ENCODE measurements at places on chromosomes 2 and 18.
A peak's percentile ranks its signal among the peaks of the same experiment; 100 is the strongest.

DNA sequence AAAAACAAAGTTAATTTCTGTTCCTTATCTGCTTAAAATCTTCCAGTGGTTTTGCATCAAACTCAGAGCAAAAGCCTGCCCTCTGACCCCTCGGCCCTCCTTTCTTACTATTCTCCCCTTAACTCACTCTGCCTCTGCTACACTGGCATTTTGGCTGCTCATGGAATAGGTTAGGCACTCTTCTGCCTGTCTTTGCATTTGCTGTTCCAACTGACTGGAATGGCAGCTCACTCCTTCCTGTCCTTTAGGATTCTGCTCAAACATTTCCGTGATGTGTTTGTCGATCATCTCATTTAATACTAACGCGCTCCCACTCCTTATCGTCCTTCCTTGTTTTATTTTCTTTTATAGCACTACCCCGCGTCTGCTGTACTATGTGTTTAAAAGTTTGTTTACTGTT lies 815 bp downstream of the CEBPZ start:
- DNase-seq: peak; percentile 3

- DNase-seq: no peak
These were observed at the start of gene RNF152 for GRCh38 chr18:61892683-61893308. TSS of gene RNF152 (minus strand) at chr18:61893007. CDS start at chr18:61816463, 76,544 bp downstream.

DNA sequence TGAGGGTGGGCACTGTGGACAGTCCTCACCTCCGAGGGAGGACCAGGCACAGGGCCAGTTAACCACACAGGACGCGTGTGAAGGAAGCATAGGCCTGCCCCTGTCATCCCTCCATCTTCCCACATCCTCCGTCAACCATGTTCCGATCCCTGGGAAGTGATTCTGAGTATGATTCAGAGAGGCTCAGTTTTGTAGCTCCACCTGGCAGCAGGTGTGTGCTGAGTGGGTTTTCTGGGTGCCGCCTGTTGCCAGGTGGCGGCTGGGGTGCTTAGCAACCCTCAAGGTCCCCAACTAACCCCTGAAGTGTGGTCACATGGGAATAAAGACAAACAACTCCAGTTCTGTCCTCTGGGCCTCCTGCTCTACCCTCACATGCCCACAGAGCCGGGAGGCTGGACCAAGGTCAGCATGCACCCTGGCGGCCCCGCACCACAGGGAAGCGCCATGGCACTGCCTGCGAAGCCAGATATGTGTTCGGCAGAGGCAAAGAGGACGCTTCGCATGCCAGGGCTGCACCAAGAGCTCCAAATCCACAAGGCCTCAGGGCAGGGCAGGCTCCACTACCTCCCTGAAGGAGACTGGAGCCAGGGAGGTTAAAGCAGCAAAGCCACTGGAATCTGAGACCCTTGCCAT lies 60.0 kb downstream of the ADCY3 start:
- no peak for DNase-seq

DNA sequence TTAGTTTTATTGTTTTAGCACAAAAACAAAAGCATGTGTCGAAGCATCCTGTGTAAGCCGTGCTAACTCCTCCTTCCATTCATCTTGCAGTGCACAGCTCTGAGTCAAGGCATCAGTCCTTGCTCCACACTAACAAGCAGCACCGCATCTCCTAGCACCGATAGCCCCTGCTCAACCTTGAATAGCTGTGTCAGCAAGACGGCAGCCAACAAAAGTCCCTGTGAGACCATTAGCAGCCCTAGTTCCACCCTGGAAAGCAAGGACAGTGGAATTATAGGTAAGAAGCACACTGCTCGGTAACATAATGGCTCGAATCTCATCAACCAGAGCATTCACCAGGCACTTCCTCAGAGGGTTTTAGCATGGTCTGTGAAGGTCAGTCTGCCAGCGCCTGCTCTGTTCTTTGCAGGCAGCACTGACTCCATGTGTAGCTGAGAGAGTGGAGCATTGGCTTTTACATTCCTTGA lies 136.2 kb downstream of the WDSUB1 start:
- DNase-seq: peak; percentile 31

- no peak for DNase-seq
These were observed 6.4 kb upstream of the SS18 start for GRCh38 chr18:26096852-26097251.

DNA sequence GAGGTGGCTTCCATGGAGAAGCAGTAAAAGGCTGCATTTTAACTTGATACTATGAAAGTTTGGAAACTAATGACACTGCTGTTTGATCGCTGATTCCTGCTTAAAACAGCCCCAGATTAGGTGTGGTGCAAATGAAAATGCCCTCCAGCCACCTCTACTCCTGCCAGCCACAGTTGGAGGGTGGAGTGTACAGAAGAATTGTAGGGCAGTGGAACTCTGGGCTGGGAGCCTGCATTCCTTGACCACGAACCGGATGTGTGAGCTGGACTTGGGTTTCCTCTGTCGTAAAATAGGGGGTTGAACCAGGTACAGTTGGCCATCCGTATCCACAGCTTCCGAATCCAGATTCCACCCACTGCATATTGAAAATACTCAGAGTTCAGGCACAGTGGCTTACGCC lies 84.6 kb upstream of the RFX8 start:
- no peak for DNase-seq

GRCh38 chr2:144217853-144218633 lies 301.9 kb downstream of the ZEB2 start:
- no peak for DNase-seq

DNA sequence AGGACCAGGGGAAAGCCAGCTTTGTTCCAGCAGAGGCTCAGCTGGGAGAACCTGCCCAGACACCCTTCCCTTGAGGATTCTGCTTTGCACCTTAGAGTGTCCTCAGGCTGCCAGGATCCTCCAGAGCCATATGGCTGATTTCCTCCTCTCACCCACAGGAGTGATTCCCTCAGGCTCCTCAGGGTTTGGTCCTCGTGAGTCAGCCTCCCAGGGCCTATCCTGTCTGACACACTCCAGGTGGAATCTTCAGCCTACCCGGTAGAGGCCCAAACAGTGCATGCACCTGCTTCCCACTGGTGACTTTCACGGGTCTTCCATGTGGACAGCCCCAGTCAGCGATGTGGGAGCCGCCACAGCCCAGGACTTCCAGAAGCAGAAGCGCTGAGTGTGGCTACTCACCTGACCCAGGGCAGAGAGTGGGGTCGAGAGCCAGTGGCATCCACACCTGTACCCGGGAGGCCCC lies 73.3 kb downstream of the TFCP2L1 start:
- DNase-seq: no peak

DNA sequence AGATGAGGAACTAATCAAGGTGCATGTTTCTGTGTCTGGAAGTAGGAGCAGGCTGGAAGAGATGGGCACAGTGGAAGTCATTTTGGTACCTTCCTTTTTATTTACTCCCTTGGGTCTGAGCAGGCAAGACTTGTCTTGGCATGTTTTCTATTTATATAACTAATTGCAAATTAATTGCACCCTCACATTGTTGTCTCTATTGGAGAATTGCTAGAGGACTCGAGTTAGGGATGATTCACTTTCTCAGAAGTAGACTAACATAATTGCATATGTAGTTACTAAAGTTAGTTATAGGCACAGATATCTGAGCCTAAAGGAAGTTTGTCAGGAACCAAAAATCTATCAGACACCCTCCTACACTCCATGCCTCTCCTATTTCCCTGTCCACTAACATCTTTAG lies 92.8 kb upstream of the NRP2 start:
- DNase-seq: no peak

DNA sequence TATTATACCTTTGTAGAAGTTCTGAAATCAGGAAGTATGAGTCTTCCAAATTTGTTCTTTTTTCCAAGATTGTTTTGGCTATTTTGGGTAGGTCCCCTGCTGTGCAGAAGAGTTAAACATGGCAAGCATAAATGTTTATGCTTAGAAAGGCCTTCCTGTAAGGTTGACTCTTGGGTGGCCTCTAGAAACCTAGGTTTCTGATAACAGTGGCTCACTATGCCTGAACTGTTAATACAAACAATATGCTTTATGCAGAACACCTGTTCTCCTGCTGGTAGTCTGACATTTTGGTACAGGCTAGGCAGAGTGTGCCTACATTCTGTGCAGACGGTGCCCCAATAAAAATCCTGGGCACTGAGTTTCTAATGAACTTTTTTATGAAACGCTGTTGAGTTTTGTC lies 10.1 kb downstream of the PTPN18 start:
- DNase-seq: no peak

- peak; percentile 37 for DNase-seq
These were observed 800 bp downstream of the TTC21B start for GRCh38 chr2:165952741-165953211.

DNA sequence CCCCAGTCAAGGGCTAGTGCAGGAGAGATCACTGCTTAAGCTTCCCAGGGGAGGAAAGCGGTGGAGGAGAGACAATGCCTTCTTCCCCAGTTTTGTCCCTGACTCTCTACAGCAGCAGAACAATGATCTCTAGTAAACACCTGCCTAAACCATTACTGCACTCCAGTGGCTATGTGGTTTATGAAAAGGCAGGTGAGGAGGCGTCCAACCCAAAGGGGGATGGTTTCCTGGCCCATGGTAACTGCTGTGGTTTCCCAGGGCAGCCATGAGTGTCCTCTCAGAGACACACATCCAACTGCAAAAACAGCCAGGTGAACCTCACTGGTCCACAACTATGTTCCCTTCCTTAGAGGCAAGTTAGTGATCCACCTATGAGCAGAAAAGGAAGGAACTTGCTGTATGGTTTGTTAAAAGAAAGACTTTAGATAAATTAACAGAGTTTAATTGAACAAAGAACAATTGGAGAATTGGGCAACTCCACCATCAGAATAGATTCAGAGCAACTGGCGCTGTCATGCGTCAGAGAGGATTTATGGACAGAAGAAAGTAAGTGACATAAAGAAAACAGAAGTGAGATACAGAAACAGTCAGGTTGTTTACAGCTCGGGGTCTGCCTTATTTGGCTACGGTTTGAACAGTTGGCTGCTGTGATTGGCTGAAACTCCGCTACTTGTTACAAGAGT lies 4.8 kb upstream of the TTC39C start:
- no peak for DNase-seq

DNA sequence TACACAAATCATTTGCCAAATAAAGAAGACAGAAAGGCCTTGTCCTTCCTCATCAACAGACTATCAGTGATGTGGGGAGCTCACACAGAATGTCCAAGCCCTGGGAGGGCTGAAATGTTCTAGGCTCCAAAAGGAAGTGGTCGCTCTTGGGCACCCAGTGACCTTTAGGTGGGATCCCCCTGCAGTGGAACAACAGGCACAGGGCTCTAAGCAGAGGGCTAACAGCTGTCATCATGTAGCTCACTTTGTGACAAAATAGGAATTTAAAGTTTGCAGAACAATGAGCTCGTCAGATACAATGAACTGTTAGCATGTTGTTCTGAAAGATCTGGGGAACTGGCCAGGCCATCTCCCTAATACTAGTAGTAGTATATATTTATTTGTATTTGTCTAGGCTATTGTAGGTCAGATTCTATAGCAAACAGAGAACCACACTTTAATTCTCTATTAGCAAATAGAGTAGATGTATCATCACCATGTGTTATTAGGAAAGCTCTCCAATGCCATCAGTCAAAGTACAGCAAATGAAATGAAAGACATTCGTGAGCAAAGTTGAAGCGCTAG lies 151.5 kb upstream of the MAP3K20 start:
- DNase-seq: peak; percentile 37

DNA sequence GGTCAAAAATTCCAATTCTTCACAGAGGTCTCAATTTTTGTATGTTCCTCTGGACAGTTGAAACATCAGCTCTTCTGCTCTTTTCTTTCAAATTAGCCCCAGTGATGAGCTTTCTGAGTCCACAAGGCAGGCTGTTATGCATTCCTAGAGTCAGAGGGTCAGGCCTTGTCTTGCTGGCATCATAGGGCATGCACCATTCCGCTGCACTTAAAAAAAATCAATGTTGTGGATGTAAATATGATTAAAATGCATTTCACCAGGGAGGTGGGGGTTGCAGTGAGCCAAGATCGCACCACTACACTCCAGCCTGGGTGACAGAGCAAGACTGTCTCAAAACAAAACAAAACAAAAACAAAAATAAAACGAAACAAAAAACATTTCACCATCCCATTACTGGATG lies 465.3 kb downstream of the EIPR1 start:
- DNase-seq: no peak

GRCh38 chr2:154570501-154570900 lies 128.0 kb upstream of the KCNJ3 start:
- DNase-seq: no peak

- no peak for DNase-seq
These were observed 67.1 kb downstream of the CPS1 start for GRCh38 chr2:210623506-210623905.

GRCh38 chr2:6231166-6231565 lies 539.0 kb downstream of the SOX11 start:
- DNase-seq: no peak

- peak; percentile 93 for DNase-seq
These were observed 169.2 kb downstream of the ZFP36L2 start for GRCh38 chr2:43057026-43057741.

GRCh38 chr2:175399326-175399725 lies 217.8 kb upstream of the ATP5MC3 start:
- DNase-seq: no peak

GRCh38 chr2:126808929-126809328 lies 89.8 kb upstream of the TEX51 start:
- DNase-seq: no peak

- DNase-seq: no peak
These were observed 673.1 kb upstream of the VRK2 start for GRCh38 chr2:57373530-57373929.

- no peak for DNase-seq
These were observed 156.1 kb downstream of the LDLRAD4 start for GRCh38 chr18:13374468-13375301.

All from pons (tissue), 1 donor.